ENCODE measurements at places on chromosomes 4 and X.

DNA sequence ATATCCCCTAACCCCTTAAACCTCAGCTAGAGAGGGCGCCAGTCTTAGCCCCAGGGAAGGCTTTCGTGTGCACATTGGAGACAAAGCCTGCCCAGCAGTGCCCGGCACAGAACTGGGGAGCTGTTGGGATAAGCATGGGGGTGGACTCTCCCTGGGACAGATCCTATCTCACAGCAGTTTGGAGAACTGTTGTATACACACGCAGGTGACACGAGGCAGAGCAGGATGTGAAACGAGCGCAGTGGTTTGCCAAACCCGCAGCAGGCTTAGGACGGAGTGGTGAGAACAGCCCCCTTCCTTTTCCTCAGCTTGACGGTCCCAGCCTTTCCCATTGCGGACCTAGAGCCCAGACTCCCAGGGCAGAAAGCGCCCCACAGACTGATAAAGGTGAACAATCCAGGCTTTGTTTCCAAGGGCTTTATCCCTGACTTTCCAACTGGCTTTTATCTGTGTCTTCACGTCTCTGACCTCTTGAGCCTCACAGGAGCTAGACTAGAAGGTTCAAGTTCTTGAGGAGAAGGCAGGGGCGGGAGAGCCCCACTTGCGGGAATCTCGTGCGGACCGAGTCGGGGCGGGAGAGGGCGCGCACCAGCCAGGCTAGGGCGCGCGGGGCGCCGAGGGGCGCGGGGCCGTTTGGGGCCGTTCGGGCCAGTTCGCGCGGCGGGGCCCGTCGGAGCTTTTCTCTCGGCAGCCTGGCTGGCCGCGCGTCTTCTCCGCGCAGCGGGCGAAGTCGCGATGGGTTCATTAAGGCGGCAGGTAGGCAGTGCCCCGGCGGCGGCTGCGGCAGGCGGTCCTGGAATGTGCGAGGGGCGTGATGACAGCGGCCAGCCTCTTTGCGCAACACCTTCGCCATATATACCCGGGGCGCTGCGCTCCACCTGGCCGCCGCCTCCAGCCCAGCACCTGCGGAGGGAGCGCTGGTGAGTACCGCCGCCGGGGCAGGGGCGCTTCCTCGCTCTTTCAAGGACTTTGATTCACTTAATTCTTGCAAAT, at the start of gene SLC34A2:
TSS of gene SLC34A2 (plus strand) at position 881 of the 993 bp plus-strand sequence. CDS start 6,650 bp downstream, outside the sequence.
- DNase-seq = no peak

- DNase-seq = no peak
Measured at GRCh38 chr4:124666496-124666895, 46.0 kb downstream of the ANKRD50 start.

DNA sequence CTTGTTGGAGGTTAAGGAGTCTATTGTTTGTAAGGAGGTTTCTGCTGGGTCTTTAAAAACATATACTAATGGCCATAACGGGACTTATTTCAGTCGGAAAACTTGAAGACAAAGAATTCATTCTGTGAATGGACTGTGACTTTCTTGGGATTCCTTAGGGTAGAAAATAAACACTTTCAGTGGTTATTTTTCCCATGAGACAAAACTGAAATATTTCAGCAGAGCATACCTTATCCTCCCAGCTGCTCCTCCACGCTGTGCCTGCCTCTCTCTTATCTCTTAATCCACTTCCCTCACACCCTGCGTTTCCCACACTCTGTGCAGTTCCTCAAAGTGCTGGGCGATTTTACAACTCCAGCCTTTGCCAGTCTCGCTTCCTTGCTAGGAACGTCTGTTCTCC, 47.1 kb upstream of the SORBS2 start:
- DNase-seq = no peak

DNA sequence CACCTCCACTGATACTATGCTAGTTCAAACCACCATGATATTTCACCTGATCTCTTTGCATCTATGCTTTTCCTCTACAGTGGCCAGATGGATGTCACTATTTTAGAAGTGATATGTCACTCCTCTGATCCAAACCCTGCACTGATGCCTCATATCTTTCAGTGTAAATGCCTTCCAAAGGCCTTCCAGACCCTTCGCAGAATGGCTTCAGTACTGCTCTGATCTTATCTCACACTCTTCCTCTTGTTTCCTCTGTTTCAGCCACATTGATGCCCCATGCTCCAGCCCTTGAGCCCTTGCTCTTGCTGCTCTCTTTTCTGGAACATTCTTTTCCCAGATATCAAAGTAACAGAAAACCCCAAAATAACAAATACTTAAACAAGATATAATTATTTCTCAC, 17.9 kb downstream of the MID1IP1 start:
- DNase-seq = no peak

DNA sequence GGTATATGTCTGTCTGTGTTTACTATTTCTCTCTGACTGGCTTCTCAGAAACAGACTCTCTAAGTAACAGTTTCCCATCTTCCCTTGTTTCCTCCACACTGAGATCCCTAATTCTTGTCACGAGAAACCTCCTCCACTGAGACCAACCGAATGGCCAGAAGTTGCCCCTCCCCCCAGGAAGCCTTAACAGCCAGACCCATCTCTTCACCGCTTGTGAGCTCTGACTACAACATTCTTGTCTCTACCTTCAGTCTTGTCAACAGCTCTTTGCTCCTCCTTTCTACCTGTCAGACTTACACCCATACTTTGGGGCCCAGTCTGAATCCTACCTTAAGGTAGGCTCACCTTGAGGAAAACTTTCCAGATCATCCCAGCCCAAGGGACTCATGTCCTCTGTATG, 90.8 kb downstream of the NHSL2 start:
- no peak for DNase-seq

GRCh38 chr4:77538144-77538543, 67.5 kb upstream of the CXCL13 start:
- DNase-seq = no peak

- no peak for DNase-seq
Measured at GRCh38 chr4:8836664-8837171, 34.9 kb downstream of the HMX1 start.

GRCh38 chrX:48908600-48908999, 2.8 kb downstream of the SLC35A2 start:
- DNase-seq = no peak

- DNase-seq = no peak
Measured at GRCh38 chrX:34886011-34886410, 56.6 kb upstream of the FAM47B start.

- no peak for DNase-seq
Measured at GRCh38 chr4:105859233-105859632, 36.0 kb upstream of the NPNT start.

GRCh38 chrX:73877687-73878086, 314.7 kb downstream of the CHIC1 start:
- DNase-seq = no peak

GRCh38 chr4:81737865-81738559, 266.3 kb upstream of the RASGEF1B start:
- DNase-seq = no peak

Data from inflammatory macrophage (primary cell).